IMR-90 (cell line): ENCODE measurements at places on chromosomes 2 and 18. TPM values are rescaled to one million over a fixed set of nuclear protein-coding genes. Genes with fewer than 3 reads are reported as not detected.
A peak's percentile ranks its signal among the peaks of the same experiment; 100 is the strongest.

The SETBP1 gene
- 0.28 and 0.36 TPM in 2 replicates for total RNA-seq

The ALK gene
- total RNA-seq = not detected in 2 replicates

The BMP10 gene
- not detected in 2 replicates for total RNA-seq

DNA sequence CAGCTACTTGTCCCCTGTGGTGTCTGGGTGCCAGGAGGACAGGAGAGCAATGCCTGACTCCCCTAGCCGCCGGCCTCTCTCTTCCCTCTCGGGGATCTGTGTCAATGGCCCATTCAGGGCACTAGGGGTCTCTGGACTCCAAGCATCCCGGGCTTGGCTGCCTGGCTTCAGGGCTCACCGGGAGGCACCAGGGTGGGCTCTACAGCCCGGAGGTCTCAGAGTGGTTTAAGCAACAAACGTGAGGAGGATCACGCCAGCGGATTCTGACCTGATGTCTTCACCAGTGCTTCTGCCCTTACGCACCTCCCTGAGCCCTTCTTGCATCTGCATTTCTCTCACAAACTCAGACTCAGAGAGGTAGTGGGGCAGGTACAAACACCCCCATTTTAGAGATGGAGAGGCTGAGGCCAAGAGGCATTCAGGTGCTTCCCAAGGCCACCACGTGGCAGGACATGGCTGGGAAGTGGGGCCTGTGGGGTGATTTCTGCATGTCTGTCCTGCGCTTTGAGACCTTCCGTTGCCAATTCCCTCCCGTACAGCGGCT lies 243.0 kb downstream of the CELF4 start:
- peak; percentile 21 for DNase-seq

DNA sequence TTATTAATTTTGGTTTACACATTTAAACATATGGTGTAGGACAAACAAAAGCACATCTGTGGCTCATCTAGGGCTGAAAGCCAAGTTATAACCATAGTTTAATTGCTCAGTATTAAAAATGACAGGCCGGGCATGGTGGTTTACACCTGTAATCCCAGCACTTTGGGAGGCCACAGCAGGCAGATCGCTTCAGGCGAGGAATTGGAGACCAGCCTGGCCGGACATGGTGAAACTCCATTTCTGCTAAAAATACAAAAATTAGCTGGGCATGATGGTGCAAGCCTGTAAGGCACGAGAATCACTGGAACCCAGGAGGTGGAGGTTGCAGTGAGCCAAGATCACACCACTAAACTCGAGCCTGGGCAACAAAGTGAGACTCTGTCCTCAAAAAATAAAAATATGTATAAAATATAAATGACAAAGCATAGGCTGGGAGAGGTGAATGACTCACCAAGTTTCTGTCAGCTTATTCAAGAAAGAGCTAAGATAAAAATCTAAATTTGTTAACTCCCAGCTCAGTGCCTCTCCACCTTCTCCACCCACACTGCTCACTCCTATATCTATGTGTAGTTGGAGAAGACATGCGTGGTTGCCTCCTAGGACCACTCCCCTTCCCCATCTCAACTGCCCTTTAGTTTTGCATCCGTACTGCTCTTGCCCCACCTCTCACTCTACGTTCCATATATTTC lies 79.2 kb upstream of the PID1 start:
- DNase-seq = no peak

DNA sequence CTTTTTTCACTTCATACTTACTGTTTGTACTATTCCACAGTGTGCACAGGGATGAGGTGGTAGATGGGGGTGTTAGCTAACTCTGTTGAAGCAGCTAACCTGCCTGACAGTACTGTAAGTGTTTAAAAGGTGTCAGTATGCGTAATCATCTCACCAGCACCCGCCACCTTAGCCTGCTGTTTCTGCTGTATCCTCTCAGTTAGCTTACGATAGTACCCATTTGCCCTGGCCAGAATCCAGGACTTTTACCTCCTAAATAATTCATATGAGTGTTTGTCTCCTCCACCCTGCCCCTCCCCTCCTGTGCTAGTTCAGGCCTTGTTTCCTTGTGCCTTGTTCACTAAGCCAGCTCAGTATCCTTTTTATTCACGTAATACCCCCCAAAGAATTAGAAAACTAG lies 34.2 kb downstream of the TRAPPC12 start:
- no peak for DNase-seq

- DNase-seq = peak; percentile 28
These were observed 9.8 kb upstream of the ERBB4 start for GRCh38 chr2:212548455-212548819.

GRCh38 chr2:208097801-208098200 lies 26.5 kb downstream of the CRYGD start:
- no peak for DNase-seq

GRCh38 chr2:218897394-218898108 lies 16.9 kb downstream of the WNT10A start:
- no peak for DNase-seq

DNA sequence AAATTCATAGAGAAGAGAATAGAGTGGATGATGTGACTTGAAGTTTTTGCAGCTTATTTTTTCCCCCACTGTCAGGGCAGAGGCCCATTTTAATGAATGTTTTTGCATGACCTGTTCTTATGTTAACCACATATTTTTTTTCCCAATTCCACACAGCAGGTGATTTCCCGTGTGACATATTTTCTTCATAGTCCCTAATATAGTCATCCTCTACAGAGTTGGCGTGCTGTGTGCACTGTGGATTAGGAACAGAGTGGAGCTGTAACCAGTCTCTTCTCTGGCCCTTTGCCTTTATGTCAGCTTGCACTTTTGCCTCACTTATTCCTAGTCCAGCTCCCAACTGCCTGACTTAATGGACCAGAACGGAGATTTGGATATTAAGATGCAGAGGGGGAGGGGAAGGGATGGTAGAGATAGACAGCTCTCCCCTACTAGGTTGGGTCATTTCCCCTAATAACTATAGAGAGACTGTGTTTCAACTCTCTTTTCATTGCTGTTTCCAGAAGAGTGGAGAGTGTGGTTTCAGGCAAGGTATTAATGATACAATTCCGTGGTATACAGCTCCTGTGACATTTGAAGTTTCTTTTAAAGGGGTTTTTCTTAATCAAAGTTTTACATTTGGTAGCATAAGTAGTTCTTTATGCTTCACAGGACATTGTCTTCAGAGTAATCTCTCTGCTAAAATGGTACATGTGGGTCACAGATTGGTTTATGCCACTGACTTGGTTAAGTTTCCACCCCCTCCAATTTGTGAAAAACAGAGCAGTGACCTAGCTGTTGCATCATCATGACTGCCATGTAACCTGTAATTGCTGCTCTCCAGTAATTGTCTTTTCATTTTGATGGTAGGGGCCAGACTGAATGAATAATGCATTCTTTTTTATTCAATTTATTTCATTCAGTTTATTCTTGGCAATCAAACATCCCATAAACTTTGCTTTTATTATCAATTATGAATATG lies 161.3 kb downstream of the HAUS1 start:
- DNase-seq = no peak

- peak; percentile 64 for DNase-seq
These were observed 246.3 kb downstream of the TNS1 start for GRCh38 chr2:217756375-217757107.

DNA sequence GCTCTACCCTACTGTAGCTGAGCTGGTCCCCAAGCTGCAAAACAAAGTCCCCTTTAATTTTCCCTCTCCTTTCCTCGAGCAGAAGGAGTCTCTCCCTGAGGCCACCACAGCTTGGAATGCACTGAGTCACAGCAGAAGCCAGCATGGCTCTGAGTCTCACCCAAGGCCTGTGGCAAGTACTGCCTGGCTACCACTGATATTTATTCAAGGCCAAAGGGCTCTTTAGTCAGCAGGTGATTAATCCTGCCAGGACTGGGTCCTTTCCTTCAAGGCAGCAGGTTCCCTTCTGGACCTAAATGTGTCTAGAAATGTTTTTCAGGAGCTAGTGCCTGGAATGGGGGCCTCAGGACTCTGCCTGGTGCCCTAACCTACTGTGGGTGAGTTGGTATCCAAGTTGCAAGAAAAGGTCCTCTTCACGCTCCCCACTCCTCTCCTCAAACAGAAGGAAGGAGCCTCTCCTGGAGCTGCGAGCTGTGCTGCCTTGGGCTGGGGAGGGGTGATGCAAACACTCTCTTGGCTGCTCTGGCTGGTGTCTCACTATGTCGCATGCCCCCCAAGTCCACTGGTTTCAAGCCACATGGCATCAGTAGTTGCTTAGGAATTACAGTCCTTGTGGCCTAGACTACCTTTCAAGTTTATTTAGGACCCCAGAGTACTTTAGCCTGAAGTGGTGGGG lies 53.4 kb downstream of the CD28 start:
- DNase-seq = peak; percentile 87

DNA sequence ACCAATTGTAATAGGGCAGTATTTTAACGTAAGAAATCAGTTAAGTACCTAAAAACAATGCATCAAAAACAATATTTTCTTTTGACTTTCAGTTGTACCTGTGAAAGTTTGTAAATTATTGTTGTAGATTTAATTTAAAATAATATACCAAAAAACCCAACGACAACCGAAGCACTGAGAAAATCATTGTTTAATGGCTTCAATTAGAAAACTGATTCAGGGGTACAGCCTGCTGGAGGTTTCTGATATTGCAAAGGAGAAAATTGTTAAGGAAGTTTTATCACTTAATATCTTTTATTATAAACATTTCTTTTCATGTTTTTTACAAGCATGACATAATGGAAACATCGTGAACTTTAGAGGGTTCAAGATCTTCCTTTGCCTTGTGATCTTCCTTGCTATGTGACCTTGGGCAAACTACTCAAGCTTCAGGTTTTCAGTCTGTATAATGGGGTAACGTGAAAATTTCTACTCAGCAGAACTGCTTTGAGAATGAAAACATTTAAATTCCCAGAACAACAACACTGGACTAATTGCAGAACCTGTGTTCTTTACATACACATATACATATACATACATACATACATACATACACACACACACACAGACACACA lies 76.3 kb upstream of the GLS start:
- peak; percentile 49 for DNase-seq

DNA sequence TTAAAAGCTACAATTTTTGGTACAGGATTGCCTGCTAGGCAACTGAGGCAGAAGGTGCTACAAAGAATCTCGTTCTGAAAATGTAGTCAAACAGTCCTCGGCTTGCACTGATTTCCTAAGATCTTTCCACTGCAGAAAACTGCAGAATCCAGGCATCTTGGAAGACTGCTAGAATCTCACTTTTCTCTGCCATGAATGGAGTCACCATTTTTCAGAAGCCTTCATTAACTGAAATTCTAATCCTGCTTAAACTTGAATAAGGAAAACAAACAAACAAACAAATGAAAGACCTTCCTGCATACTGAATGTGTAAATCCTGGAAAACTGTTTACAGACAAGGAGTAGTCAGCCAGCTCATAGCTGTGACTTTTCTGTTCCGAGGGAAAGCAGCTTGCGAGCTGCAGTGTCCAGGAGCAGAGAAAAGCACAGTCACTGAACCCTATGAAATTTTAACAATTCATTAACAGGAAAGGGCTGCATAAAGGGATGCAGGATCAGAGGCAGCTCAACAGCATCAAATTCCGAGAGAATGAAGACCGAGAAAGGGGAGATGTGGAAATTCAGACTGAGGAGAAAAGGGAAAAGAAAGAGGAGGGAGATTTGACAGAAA lies 210.5 kb upstream of the PIK3C3 start:
- no peak for DNase-seq
